GM04503 (cell line): ENCODE measurements at places on chromosomes 1 and 21.

GRCh38 chr1:114314098-114314497 is 160.4 kb upstream of the SYT6 start:
- no peak for DNase-seq

DNA sequence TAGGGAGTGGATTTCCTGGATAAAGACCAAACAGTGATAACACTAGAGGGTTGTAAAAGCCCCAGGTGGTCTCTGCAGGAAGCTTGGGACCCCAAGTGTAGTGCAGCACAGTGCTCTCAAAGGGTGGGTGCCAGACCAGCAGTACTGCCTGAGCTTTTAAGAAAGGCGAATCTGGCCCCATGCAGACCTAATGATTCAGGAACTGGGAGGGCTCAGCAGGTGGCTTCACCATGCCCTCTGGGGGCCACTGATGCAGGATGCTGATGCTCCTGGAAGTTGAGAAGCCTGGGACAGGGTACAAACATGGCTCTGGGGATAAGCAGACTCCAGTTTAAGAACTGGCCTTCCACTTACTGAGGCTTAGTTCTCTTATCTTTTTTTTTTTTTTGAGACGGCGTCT is 29.1 kb upstream of the NEK2 start:
- no peak for DNase-seq

DNA sequence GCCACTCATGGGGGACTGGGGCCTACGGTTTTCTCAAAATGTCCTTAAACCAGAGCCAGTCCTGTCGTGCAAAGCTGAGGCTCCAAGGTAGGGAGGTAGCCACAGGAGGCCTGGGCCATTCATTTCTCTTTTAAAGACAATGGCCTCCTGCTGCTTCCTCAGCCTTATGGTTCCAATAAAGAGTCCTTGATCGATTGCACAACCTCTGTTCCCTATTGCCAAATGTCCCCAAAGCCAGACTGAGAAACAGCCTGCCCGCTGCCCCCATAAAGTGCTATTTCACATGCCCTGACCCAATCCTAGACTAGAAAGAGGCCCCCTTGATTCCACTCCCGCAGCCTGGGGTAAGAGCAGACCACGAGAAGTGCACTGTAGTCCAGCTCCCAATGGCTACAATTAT is 166.7 kb downstream of the CLIC6 start:
- DNase-seq: no peak

- DNase-seq: no peak
Measured at GRCh38 chr1:186409091-186409490, 33.5 kb downstream of the ODR4 start.

- peak; percentile 81 for DNase-seq
Measured at GRCh38 chr1:101237229-101237837, 514 bp downstream of the S1PR1 start.

DNA sequence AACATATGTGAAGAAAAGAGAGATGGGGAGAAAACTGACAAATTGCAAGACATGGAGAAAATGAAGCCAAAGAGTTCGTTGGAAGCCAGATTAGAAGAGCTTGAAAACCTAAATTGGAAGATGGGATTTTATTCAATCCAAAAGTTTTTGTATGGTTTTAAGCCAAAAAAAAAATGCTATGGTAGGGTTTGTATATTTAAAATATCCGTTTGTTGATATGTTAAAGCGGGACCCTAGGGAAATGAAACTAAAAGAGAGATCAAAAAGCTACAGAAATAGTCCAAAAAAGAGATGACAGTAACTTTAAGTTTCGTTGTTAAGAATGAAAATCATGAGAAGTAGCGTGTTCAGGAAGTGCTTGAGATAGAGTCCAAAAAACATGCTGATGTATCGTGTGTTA is 617.7 kb upstream of the ADGRL2 start:
- no peak for DNase-seq

- no peak for DNase-seq
Measured at GRCh38 chr1:224380003-224380402, 23.3 kb downstream of the CNIH4 start.

DNA sequence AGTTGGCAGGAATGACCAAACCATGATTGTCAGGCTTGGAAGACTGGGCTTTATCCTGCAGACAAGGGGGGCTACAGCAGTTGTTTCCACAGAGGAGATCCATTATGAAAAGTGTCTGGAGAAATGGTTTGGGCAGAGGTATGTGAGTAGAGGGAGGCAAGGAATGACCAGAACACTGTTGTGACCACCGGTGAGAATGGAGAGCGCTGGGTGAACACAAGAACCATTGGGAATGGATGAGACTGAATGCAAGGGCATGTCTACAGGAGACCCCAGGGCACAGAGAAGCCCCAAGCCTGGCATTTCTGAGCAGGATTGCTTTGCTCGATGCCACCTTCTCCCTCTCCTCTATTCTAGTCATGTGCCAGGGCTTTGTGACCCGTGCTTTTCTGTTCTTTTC is 125.1 kb downstream of the CACNA1E start:
- no peak for DNase-seq

GRCh38 chr1:59368008-59368670 is 71.2 kb downstream of the FGGY start:
- no peak for DNase-seq

DNA sequence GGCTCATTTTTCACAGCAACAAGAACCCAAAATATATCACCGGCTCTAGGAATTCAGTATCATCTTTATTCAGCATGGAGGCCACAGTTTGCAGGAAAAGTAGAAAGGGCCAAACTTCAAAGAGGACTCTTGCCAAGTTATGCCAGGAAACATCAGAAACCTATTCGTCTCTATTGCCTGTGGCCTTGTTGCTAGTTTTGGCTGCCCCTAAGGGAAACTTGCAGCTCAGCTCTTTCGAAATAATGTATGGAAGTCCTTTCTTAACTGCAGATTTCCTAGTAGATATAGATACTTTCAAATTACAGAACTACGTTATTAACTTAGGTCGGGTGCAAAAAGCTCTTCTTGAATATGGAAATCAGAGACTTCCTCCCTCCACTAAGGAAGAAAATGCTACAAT is 4.2 kb upstream of the NENF start:
- no peak for DNase-seq

DNA sequence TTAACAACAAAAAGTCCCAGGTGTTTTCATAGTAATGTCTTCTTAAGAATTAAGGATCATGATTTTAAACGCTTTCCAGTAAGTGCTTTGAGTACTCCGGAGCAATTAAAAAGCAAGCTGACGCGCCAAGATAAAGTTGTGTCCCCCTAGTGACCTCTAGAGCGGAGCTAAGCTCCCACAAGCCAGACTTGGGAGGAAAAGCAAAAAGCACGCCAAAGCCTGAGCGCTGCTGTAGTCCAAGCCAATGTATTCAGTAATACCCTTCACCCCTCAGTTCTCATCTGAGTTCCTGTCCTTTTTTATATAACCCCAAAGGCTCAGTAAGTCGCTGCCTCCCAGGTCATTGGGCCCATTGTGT is 3.5 kb upstream of the SLC44A5 start:
- DNase-seq: no peak

GRCh38 chr21:21184771-21185528 is 186.7 kb downstream of the NCAM2 start:
- DNase-seq: no peak
